COLO829 (cell line): ENCODE measurements at places on chromosomes 7 and 10.

DNA sequence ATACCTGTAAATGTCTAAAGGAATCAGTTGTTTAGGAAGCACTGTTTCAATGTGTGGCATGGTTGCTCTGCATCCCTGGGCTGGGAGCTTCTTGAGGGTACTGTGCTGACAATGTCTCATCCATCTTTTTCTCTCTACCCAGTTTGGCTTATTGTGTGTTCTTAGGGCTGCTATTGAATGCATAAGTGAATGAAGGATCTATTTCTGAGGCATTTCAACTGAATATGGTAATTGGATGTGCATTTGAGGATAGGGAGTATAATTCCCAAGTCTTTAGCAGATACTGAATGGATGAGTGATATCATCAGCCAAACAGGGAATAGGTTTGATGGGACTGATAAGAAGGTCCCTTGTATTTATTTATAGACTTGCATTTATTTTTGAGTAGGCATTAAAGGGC lies 64.1 kb downstream of the ANLN start:
- DNase-seq: no peak

- no peak for DNase-seq
Measured at GRCh38 chr10:43265799-43266721, 805 bp downstream of the RASGEF1A start.

- peak; percentile 49 for DNase-seq
Measured at GRCh38 chr7:151085691-151086620, at the start of gene AGAP3. TSS of gene AGAP3 (plus strand) at chr7:151086475. CDS start at chr7:151086742, 267 bp downstream.

DNA sequence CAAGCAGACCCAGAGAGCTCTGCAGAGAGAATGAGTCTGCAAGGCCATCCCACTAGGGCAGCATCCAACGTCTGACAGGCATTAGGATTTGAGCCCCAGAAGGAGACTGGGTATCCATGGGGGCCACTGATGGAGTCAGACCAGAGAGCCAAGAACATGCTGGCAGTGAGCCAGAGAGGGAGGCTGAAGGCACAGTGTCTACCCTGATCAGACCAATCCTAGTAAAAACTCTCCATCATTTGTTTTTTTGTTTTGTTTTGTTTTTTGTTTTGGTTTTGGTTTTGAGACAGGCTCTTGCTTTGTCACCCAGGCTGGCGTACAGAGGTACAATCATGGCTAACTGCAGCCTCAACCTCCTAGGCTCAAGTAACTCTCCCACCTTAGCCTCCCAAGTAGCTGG lies 133.1 kb upstream of the LYZL2 start:
- no peak for DNase-seq

GRCh38 chr7:38773430-38773829 lies 135.6 kb downstream of the VPS41 start:
- no peak for DNase-seq

DNA sequence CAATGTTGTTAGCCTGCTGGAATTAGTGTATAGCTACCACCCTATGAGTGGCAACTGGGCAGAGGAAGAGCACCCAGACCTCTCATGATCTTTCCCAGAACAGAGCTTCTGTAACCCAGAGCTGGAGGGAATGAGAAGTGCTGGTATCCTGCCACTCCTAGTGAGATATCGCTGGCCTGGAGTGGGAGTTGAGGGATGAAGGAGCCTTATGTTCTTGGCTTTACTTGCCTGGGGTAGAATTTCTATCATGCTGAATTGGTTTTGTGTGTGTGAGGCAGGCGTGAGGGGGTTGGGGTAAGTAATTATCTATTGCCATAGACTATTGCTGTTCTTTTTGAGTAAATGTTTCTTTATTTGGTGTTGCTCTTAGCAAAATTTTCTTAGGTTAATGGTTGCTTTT lies 146.6 kb downstream of the ATRNL1 start:
- DNase-seq: peak; percentile 36

- DNase-seq: no peak
Measured at GRCh38 chr7:44994877-44995554, 5.0 kb upstream of the CCM2 start.

DNA sequence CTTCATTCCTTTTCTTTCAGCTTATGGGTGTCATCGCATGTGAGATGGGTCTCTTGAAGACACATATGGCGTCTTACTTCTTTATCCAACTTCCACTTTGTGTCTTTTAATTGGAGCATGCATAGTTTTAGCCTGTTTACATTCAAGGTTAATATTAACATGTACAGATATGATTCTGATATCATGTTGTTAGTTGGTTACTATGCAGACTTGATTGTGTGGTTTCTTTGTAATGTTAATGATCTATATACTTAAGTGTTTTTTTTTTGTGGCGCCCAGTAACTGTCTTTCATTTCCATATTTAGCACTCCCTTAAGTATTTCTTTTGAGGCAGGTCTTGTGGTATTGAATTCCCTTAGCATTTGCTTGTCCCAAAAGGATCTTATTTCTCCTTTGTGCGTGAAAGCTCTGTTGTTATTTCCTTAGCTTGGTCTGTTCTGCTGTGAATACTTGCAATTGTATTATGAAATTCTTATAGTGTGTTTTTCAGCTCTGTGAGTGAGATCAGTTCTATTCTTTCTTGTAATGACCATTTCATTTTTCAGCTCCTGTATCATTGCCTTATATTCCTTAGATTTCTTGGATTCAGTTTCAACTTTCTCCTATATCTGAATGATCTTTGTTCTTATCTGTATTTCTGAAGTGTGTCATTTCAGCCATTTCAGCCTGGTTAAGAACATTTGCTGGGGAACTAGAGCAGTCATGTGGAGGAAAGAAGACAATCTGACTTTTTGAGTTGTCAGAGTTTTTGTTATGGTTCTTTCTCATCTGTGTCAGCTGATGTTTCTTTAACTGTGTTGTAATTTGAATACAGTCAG lies 88.4 kb downstream of the ABCA13 start:
- no peak for DNase-seq

DNA sequence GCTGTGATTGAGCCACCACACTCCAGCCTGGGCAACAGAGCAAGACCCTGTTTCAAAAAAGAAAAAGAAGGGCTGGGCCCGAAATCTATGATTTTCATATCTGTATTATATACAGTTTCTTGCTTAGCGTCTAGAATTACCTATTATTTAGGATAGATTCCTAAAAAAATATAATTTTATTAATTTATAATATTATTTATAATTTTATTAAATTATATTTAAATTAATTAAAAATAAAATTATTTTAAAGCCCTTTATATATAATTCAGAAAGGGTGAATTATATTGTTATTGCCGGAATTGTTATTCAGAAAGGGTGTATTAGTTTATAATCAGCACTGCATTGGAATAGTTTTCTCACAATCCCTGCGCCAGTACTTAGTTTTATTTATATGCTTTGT lies 14.5 kb downstream of the PPP1R9A start:
- DNase-seq: no peak

- no peak for DNase-seq
Measured at GRCh38 chr10:86046845-86047460, 319.6 kb downstream of the GRID1 start.

DNA sequence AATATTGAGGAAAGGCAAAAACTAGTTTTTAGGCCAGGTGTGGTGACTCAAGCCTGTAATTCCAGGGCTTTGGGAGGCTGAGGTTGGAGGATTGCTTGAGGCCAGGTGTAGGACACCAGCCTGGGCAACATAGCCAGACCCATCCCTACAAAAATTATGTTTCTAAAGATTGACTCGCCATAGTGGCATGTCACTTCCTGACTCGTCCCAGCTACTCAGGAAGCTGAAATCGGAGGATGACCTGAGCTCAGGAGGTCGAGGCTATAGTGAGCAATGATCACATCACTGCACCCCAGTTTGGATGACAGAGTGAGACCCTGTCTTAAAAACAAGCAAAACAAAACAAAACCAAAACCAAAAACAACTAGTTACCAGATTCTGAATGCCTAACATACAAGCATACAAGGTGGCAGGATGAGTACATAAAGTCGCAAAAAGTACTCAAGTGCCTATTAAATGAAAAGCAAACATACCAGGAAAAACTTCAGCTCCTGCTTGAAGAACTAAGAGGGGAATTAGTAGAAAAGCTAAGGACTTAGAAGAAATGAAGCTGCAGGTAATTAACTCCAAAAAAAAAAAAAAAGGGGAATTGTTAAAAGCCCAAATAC lies 14.1 kb downstream of the ZNF398 start:
- no peak for DNase-seq

DNA sequence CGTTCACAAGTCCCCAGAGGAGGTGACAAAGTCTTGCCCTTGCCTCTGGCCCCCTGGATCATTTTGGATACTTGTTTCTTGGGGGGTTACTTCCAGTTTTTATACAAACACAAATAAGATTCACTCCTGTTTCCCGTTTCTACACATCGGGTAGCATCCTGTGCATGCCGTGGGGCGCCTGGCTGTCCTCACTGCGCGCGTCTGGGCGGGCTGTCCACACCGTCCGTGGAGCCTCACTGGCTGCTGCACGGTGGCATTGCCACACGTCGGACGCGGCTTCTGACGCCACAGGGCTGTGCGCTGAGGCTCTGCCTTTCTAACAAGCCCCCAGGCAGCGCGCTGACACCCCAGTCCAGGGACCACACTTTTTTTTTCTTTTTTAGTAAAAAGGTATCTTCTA lies 18.4 kb downstream of the BNIP3 start:
- no peak for DNase-seq

- no peak for DNase-seq
Measured at GRCh38 chr10:127973791-127974311, 66.9 kb downstream of the PTPRE start.

DNA sequence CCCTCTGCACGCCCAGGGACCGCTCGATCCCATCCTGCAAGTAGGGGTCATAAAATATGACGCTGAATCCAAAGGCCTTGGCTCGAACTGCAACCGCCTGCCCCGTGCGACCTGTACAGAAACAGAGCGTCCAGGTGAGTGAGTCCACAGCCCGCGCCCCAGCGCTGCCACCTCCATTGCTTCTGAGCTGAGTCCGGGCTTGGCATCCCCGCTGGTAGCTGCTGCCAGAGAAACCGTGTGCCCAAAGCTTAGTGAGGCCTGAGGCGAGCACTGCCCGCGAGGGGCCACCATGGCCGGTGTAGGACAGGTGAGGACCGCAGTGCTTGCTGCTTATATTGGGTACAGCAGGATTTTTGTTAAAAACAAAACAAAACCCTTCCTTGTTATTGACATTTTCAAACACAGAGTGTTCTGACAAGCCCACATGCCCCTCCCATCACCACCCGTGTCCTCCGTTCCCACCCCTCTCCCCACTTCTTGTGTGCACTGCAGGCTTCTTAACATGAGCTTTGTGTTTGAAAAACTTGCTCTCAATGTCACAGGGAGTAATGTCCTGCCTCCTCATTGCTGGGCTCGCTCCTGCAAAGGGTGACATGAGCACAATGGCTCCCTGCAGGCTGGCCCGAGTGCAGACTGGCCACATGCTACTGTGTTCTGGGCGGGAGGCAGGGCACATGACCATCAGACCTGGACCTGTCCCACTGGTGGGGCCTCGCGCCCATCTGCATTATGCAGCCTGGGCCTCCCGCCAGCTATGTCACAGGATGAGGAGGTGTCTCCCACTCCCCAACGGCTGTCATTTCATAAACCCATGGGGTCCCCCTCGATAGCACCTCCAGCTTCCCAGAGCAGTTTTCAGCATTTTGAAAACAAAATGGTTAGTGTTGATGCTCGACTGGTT lies 52.9 kb downstream of the ZRANB1 start:
- no peak for DNase-seq

GRCh38 chr10:65197935-65198334 lies 1676.7 kb downstream of the REEP3 start:
- no peak for DNase-seq

GRCh38 chr10:61481597-61481996 lies 28.4 kb upstream of the TMEM26 start:
- no peak for DNase-seq

- DNase-seq: no peak
Measured at GRCh38 chr7:127390186-127390816, 2.2 kb downstream of the ZNF800 start.

GRCh38 chr10:132005147-132005546 lies 23.4 kb upstream of the BNIP3 start:
- no peak for DNase-seq

GRCh38 chr7:30140456-30140855 lies 5.7 kb downstream of the MTURN start:
- DNase-seq: no peak

- DNase-seq: no peak
Measured at GRCh38 chr7:116382375-116382774, 117.2 kb upstream of the CAV2 start.

DNA sequence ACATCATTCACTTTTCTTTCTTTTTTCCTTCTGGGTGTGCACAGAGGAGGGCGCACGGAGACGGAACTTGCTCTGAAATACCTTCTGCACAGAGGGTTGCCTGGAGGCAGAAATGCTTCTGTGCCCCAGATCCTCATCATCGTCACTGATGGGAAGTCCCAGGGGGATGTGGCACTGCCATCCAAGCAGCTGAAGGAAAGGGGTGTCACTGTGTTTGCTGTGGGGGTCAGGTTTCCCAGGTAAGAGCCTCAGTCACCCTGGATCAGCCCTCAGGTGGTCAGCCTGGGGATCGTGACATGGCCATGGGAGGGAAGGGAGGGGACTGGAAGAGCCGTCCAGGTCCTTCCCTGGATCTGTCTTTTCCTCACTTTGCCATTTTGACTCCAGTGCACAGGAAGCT lies 33.6 kb downstream of the VWA2 start:
- DNase-seq: no peak

DNA sequence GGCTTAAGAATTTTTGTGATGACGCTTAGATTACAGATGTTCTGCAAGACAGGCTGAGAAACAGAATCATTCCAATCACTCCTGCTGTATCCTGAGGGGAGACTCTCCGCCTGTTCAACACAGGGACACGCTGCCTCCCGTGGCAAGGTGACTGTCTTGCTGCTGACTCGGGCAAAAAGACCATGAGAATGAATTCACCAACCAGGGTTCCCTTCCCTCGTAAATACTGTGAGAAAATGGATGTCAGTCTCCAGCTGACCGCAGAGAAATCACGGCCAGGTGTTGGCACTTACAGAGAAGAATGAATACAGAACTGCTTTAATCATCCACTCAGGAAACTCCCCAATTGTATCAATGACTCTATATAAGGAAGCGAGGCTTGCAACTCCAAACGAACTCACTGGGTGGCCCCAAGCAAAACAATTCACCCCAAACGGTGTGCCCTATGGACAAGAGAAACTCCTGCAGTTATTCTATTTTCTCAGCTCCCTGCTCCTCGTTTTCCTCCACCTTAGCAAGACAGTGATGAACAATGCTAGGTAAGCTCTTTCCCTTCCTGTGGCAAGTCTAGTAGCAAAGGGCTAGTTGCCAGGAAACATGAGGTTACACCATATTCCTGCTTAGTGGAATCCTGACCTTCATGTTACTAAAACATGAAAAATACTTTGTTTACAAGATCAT lies 22.8 kb downstream of the GNA12 start:
- DNase-seq: no peak

DNA sequence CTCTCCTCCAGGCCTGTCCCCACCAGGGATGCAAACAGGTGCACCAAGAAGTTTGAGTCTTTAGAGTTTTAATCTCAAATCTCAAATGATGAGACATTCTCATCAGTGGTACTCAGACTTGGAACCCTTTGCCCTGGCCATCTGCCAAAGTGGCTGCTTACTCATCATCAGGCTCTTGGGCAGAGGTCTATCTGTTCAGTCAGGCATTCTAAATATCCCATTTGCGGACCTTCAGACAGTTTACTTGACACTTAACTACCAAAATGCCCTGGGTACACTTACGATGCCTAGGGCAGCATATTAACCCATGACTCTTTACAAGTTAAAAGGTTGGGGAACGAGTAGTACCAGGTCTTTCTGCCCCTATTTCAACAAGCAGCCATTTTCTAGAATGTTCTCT lies 61.2 kb upstream of the YAE1 start:
- peak; percentile 50 for DNase-seq
